Activated naive CD4-positive, alpha-beta T cell (primary cell): ENCODE measurements at places on chromosomes 7 and 10.
A peak's percentile ranks its signal among the peaks of the same experiment; 100 is the strongest.

DNA sequence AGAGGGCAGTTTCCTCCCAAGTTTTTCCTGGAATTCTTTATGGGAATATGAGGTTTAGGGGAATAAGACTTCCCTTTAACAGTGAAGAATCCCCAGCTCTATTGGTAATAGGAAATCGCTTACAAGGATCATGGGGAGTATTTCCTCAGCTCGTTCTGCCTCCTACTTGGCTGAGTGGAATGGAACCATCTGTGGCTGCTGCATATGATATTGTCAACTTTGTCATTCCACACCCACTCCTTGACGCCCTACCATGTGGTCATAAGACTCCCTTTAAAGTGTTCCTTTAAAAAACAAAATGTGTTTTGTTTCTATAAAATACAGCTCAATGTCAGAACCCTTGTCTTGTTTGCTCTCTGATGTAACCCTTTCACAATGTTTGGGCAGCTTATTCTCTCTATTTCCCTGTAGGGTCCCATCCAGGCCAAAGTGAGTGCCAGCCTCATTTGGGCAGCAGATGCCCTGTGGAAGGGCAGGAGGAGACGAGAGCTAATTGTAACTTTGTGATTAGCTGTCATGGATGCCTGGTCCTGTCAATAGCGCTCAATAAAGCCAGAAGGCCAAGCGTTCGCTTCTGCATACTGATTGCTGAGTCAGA lies 33.8 kb upstream of the ATRNL1 start:
- no peak for DNase-seq

DNA sequence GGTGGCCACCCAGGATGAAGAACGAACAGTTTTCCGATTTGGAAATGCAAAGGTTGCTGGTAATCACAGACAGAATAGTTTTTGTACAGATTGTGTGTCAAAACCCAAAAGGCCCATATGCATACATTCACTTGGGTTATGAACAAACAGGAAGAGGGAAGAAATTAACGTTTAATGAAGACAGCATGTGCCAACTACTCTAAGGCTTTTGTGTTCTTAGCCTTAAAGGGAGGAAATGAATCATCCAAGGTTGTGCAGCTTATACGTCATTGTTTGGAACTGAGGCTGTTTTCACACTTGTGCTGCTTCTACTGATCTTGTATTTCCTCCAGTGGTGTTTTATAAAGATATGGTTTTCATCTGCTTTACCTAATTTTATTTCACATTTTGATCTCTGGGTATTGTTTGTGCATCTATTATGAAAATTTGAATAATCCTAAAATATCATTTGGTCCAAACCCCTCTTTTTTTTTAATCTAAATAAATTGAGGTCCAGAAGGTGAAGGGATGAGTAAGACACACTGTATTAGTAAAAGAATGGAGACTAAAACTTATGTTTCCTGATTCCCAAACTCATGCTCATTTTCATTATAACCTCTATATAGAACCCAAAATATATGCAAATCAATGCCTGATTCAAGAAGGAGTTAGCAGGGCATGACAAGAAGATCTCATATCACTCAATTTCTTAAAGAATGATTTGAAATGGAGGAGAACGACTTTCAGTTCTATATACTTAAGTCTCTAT lies 373.1 kb downstream of the THSD7A start:
- no peak for DNase-seq

GRCh38 chr10:47314416-47314970 lies 7.8 kb upstream of the GDF2 start:
- no peak for DNase-seq

- no peak for DNase-seq
These were observed 17.8 kb downstream of the LRRC27 start for GRCh38 chr10:132349766-132350165.

DNA sequence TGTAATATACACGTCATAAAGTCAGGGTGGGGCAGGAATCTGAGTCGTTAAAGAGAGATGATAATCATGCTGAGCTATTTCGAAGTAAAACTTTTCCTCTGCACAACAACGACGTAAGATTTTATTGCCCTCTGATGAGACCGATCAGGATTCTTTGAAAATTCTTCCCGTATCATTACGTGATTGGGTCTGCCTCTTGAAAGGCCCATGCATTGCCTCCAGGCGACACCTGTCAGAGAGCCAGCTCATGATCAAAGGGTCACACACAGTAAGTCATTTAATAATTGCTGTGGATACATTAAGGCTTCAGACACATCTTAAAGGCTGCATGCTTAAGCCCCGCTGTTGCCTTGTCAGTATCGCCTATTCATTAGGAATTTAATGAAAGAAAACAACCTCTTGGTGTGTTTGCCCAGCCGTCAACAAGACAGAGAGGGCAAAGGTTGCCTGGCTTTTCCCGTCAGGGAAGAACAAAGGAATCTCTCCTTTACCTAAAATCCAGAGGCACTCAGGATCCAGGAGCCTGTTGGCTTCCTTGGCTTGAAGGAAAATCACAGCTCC lies 189.0 kb upstream of the SH2B2 start:
- no peak for DNase-seq

GRCh38 chr7:17289074-17289645 lies 9.3 kb upstream of the AHR start:
- no peak for DNase-seq

- DNase-seq = no peak
These were observed 19.1 kb downstream of the NACAD start for GRCh38 chr7:45069444-45070253.

GRCh38 chr7:116162254-116162653 lies 48.1 kb upstream of the TES start:
- DNase-seq = no peak

DNA sequence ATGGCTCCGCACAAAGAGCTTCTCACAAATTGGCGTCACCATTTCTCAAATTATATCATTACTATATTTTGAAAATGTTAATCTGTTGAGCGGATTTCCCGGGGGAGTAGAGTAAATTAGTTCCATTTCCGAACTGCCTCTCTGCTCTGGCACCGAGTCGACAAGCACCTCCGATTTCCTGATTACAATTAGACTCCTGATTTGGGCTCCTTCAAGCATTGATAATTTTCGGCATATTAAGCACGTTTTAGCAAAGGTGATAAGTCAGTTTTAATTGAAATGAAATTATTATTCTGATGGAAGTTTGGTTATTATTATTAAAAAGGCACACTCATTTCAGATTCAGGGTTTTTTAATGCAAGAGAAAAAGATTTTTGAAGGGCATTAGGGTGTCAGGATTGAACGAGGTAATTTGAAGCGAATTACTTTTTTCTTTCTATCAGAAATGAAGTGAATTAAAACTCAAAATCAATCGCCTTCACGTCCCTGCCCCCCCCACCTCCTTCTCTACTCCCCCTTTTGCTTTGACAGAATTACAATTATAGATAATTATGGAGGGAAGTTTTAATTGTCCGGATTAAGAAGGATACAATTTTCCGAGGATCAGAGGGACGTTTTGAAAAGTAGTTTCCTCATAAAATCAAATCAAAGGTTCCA lies 4.0 kb upstream of the UNCX start:
- DNase-seq = no peak

DNA sequence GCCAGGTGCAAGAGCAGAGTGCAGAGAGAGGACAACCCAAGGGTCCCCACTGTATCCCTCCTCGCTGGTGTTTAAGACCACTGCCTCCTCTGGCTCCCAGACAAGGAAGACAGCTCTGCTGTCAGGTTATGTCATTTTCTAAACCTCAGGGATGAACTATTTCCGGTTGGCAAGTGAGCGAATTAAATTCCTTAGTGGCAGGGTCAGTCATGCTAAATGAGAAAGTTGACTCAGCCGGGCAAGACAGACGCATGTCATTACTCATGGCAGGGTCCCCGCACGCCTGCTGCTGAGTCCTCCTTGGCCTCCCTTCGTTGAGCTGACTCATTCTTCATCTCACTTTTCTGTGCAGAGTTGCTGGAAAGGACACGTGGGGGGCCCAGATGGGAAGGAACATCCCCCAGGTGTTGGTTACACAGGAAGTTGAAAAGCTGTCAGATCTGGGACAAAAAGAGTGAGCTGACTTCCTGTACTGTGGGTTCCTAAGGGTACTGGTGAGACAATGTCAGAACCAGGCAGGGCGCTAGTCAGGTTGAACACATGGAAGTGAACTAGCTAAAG lies 47.1 kb upstream of the UCN3 start:
- no peak for DNase-seq

- no peak for DNase-seq
These were observed 519.1 kb upstream of the IGFBP3 start for GRCh38 chr7:46440186-46440585.

GRCh38 chr7:150722431-150722931 lies 6.1 kb downstream of the GIMAP1 start:
- DNase-seq = no peak

GRCh38 chr7:102296514-102296913 lies 9.8 kb downstream of the SH2B2 start:
- no peak for DNase-seq

GRCh38 chr10:132522521-132523411 lies 14.8 kb upstream of the INPP5A start:
- no peak for DNase-seq

DNA sequence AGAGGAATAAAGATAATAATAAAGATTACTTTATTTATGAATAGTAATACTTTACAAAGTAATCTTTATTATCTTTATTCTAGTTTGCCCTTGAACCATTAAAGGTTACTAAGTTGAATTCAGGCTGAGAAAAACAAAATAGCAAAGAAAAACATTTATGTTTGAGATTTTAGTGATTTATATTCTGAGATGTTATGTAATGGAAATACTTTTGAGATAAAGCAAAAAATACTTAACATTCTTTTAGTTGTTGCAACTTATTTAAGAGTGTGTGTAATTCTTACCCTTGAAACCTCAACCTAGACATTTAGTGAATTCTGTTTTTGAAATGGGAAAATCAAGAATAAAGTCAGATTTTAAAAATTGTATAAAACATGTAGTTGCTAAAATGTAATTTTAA lies 40.0 kb downstream of the MINPP1 start:
- DNase-seq = no peak

DNA sequence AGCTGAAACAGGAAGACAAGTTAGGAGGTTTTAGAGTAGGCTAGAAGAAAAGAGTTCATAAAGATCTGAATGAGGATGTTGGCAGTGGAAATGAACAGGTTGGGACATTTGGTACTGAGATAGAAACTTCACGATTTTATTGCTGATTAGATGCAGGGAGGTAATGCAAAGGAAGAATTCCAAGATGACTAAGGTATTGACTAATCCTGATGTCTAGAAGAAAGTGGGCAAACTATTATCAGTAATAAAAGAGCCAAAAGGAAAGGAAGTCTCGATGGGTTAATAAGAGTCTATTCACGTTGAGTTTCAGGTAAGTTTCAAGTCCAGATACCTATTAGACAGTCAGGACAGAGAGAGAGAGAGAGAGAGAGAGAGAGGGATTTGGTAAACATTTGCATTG lies 631.3 kb upstream of the LRRTM3 start:
- no peak for DNase-seq

GRCh38 chr7:44382459-44383265 lies 57.3 kb upstream of the CAMK2B start:
- DNase-seq = no peak

DNA sequence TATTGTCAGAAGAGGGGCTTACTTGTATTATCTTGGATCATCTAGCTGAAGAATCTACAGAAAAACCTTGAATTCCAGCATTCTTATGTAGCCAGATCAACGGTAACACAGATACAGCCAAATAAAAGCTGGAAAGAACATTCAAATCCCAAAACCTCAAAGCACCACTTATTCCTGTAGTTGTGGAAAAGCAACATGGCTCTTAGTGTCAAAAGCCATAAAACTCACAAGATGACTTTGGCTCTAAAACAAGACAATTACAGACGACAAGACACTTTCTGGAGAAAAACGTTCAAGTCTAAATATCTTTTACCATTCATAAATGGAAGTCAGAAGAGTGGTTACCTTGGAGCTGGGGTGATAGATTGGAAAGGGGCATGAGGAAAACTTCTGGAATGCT lies 173.0 kb downstream of the HERPUD2 start:
- DNase-seq = no peak

GRCh38 chr10:113849140-113849803 lies 4.6 kb downstream of the DCLRE1A start:
- DNase-seq = no peak

- peak; percentile 23 for DNase-seq
These were observed 149.5 kb downstream of the ARID5B start for GRCh38 chr10:62050893-62051433.

GRCh38 chr10:112811741-112812551 lies 138.1 kb upstream of the TCF7L2 start:
- no peak for DNase-seq

GRCh38 chr7:137482466-137482865 lies 138.9 kb upstream of the PTN start:
- DNase-seq = no peak

- no peak for DNase-seq
These were observed 103.9 kb downstream of the SKAP2 start for GRCh38 chr7:26760501-26760900.

- no peak for DNase-seq
These were observed 7.4 kb downstream of the HNRNPF start for GRCh38 chr10:43401627-43402026.

GRCh38 chr7:39946693-39947092 lies 3.4 kb upstream of the CDK13 start:
- DNase-seq = no peak
